Activated CD4-positive, alpha-beta T cell treated with anti-CD3 and anti-CD28 coated beads, Interleukin-2, amount 50 U/mL, for 4 hours (primary cell): ENCODE measurements at places on chromosomes 2 and 18.

DNA sequence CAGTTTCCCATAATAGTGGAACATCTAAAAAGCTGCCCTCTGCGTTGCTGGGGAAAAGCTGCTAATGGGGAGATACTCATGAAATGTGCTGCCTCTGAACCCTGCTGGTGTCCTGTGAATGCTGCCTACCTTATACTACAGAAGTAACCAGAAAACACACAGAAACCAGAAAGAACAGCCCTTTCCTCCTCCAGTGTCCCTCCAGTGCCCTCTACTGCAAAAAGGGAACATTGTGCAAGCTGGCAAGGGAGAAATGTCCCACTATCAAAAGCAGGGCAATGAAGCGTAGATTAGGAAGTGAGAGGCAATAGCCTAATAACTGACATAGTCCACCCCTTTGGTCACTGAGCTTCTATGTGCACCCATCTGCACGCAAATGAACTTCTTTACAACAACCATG lies 162.7 kb upstream of the ETAA1 start:
- DNase-seq = no peak

- no peak for DNase-seq
Observed at GRCh38 chr2:216994353-216994854, 134.5 kb upstream of the TNP1 start.

DNA sequence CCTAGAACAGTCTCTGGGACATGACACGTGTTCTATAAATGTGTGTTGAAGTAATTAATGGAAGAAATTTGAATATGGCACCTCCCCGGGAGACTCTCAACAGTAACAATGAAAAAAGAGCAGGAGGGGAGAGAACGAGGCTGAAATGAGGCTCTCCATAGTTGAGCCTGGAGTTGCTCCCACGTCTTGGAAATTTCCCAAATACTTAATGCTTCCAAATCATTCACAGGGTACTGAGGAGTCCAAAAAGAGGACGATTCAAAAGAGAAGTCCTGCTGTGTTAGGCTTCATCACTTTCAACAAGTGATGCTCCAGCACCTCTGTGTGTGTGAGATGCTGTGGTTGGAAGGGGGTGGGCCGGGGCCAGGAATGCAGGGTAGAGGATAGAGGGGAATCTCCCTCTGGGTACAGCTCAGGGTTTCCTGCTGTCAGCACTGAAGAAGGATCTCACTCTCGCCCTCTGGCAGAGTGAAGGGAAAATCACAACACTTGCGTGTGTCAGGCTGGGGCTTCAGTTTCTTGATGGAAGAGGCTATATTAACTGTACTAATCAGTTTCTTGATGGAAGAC lies 18.1 kb upstream of the ZNF407 start:
- DNase-seq = no peak

- DNase-seq = no peak
Observed at GRCh38 chr2:182666674-182667314, 49.3 kb upstream of the DNAJC10 start.

GRCh38 chr2:101830555-101830954 lies 133.0 kb downstream of the MAP4K4 start:
- no peak for DNase-seq

GRCh38 chr2:218570850-218571249 lies 2.2 kb downstream of the CNOT9 start:
- DNase-seq = no peak

DNA sequence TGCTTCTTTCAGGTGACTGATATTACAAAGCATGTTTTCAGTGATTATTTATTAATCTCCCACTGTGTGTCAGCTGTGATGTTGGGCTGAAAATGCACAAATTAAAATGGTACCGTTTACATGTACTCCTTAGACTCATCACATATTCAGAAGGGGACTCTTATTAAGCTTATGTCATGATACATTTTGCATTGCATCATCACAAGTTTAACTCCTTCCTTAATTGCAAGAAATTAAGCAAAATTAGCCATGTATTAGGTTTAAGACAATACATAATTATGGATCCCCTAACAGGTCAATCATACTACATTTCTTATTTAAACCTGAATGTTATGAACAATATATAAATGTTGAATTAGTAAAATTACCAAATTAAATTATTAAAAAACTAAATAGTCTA lies 899.1 kb downstream of the TMEM182 start:
- DNase-seq = no peak

- no peak for DNase-seq
Observed at GRCh38 chr2:164808776-164809175, 32.8 kb downstream of the COBLL1 start.

DNA sequence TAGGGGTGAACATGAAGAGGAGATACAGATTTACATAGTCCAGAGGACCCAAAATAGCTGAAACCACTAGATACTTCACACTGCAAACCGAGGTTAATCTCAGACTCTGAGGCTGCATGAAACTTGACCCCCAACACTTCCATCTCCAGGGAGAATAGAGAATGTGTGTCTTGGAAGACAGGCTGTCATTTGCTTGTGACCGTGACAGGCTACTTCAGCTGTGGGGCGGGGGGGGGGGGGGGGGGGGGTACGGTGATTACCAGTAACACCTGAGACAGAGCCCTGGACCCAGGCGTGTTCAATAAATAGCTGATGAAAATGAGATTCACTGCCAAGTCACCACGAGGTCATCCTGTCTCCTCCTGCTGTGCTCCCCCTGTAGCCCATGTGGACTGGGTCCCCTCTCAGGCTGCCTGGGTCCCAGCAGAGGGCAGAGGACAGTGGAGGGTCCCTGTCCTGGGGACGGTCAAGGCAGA lies 5.7 kb upstream of the KLHL29 start:
- no peak for DNase-seq

DNA sequence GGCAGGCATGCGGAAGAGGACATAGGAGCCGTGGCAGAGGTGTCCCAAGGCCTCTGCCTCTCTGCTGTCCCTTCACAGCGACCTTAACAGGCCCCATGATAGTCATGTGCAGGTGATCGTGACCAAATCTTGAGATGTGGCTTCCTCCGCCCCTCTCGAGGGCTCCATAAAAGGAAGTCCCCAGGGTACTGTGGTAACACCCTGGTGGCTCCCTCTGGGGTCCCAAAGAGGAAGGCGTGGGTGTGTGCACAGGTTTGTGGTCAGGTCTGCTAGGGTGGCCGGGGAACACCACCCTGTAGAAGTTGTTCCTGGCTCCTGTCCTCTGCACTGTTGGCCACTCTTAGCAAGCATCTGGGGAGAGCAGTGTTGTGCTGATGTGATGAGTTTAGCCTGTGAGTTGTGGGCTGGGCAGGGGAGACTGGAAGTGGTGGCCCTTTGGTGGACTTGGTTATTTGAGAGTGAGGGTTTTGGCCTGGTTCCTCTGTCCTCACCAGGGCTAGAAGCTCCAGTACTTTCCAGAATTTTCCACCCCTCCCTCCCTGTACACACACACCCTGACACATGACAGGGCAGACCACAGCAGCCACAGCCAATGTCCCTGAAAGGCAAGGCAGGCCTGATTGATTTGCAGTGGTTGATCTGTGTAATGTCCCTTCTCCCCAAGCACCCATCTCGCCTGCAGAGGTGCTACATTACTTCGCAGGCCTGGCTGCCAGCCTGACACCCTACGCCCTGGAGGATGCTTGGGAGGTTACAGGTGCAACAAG lies 68.9 kb upstream of the BOD1L2 start:
- no peak for DNase-seq

DNA sequence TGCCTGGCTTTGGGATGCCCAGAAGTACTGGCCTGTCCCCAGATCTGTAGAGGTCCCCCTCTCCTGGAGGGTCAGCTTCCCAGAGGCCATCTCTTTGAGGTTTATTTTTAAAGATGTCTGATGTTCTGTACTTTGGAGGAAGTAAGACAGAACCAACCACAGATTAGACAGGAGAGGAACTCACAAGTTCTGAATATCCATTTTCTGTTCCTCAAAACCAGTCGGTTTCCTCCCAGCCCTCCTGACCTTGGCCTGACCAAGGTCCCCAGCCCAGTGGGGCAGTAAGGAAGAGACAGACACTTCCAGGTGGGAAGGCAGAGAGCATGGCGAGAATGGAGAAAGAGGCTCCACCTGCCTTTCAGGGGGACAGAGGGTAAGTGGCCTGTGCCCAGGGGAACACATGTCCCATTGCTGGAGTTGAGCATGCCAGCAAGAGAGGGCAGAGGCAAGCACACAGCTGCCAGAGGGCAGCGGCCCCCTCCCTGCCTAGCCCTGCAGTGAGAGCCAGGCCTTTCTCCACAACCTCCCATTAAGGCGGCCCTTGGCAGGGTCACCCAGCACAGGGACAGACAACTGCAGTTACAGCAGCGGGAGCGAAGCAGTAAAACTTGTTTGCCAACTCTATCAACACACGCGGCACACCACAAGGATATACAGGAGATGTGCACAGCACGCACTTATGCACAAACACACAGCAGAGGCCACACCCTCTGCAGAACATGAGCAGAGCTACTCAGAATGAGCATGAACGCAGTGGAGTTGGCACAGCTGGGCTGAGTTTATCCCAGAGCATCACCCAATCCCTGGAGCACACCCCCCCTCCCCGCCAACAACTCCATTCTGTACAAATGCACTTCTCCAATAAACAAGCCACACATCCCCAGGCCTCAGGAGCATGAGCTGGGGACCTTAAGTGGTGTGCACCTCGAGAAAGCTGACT lies 18.5 kb upstream of the SEMA4C start:
- DNase-seq = no peak

- DNase-seq = no peak
Observed at GRCh38 chr2:132608311-132608710, 61.7 kb downstream of the LYPD1 start.

DNA sequence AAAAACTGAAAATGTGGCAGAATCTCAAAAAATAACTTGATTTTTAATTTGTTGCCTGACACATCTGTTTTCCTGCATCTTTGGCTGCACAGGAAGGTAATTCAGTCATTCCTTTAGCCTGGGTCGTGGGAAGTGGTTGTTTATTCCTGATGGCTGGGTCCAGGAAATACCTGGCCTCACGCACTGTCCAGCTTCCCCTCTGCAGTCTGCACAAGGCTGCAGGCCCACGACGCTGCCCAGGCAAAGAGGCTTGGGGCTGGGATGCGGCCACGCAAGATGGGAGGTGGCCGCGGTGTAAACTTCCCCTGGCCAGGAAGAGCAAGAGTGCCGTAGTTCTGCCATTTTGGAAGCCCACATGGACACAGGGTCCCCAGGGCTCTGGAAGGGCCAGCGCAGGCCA lies 28.2 kb downstream of the TSHZ1 start:
- DNase-seq = no peak

- no peak for DNase-seq
Observed at GRCh38 chr2:23020659-23021058, 364.3 kb upstream of the KLHL29 start.

DNA sequence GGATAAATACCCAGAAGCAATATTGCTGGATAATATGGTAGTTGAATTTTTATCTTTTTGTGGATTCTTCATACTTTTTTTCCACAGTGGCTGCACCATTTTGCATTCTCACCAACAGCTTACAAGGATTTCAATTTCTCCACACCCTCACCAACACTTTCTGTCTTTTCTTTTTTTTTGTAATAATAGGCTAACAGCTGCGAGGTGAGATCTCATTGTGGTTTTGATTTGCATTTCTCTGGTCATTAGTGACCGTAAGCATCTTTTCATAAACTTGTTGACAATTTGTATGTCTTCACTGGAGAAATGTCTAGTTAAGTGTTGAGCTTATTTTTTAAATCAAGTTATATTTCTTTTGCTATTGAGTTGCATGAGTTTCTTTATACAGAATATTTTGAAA lies 17.6 kb upstream of the SLC9A2 start:
- DNase-seq = no peak

DNA sequence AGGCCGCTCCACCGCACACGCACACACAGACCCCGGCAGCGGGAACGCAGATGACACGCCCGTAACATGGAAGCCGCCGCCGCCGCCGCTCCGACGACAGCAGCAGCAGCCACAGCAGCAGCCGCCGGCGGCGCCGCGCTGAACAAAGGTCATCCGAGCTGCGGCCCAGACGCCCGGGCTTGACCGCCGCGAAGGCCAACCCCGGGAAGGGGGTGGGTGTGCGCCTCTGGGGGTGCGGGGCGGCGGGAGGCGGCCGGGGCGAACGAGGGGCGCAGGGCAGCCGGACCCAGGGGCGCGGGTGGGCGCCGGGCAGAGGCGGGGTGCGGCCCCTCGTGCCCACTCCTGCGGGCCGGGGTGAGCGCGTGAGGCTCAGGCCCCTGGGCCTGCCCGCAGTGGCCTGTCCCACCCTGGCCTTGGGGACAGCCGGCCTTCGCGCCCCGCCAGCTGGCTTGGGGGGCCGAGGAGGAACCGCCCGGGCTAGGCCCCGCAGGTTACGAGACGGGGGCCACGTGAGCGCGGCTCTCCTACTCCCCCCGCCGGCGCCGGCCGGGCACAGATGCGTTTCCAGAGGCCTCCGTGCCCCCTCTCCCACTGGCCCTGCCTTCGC lies 1.0 kb upstream of the ZNF532 start:
- DNase-seq = no peak

DNA sequence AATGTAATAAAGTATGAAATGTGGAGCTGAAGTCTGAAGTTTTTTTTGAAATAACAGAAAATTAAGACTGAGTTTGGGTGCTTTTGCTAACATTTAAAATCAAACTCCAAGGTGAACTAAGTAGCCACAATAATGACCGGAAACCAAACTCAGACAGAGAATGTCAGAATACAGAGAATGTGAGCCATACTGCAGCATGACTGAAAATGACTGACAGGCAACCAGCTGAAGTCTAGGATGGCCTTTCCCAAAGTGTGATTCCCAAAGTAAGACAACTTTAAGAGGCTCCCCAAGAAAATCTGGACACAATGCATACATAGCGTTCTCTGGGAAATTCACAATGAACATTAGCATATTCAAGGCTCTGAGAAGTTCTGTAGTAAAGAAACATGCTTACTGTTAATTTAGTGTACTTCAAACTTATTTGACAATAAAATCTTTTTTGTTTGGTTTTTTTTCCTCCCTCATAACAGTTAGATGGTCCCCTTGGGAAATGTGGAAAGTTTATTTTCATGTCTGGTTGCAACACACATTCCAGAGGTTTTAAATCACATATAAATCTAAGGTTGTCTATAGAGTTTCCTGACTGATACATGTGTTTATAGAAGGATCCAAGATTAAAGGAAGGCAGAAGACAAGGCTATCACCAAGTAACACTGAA lies 28.6 kb downstream of the PLA2R1 start:
- no peak for DNase-seq

GRCh38 chr2:95530734-95531133 lies 46.2 kb upstream of the TRIM43B start:
- DNase-seq = no peak

DNA sequence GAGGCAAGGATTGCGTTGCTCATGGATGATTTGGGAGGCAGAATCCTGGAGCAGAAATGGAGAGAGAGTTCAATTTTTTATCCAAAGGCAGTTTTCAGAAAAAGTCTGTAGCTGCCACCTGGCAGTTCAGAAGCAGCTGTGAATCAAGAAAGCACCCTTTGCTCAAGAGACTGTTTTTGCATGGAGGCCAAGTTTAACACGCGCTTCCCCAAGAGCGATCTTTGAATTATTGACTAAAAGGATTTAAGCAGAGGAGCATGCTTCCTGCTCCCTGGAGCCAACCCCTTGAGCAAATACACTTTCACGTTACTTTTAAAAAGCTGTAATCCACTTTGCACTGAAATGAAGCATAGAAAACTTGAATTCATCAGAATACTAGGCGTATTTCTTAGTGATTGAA lies 252.4 kb downstream of the RNF144A start:
- DNase-seq = no peak

GRCh38 chr18:12647773-12648172 lies 10.1 kb downstream of the SPIRE1 start:
- no peak for DNase-seq

GRCh38 chr2:96899413-96899741 lies 29.5 kb upstream of the SEMA4C start:
- no peak for DNase-seq

GRCh38 chr2:164786787-164787186 lies 54.8 kb downstream of the COBLL1 start:
- no peak for DNase-seq
